Activated CD8-positive, alpha-beta T cell treated with anti-CD3 and anti-CD28 coated beads for 36 hours (primary cell): ENCODE measurements at places on chromosomes 6 and 20. TPM values are rescaled to one million over a fixed set of nuclear protein-coding genes. Genes with fewer than 3 reads are reported as not detected.

DNA sequence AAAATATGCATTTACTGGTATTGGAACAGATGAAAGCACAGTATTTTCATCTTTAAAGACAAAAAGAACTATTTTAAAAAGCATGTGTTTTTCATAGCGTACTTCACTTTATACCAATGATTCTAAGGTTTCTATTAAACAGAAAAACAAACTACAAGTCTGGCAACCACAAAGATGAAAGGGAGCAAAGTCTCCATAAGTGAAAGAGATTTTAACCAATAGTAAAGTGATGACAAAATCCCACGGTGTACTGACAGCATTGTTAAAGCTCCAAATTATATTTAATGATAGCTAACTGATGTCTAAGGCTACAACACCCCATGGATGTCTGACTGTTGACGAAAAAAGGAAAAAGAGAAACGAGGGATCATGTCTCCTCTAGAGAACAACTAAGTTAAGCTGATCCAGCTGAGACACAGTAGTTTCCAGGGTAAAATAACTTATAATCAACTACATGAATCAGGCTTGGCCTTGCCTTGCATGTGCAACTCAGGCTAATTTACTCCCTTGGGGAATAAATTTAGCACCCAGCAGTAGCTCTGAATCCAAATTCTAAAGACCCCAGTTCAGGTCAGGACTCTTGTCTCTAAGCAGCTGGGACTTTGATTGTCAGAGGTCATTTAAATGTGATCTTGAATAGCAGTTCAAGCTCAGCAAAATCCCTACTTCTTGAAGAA is 56.0 kb upstream of the TAB2 start:
- DNase-seq, result no peak

- no peak for DNase-seq
These were observed 41.3 kb downstream of the CPXM1 start for GRCh38 chr20:2759143-2759542.

GRCh38 chr6:117079951-117080350 is 185.4 kb upstream of the VGLL2 start:
- DNase-seq, result no peak

DNA sequence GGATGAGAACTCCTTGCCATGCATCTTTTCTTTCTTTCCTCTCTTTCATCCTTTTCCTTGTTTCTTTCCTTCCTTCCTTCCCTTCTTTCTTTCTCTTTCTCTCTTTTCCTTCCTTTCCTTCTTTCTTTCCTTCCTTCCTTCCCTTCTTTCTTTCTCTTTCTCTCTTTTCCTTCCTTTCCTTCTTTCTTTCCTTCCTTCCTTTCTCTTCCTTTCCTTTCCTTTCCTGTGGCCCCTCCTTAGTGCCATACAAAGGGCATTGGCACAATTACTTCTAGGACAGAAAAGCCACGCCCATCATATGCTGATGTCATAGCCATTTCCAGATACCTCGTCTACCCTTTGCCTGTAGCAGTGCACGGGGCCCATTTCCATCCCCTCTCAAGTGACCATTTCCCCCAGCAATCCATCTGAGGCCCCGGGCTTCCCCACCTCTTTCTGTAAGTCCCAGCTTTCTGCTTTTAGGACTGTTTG is 2.2 kb upstream of the CENPB start:
- DNase-seq, result no peak

DNA sequence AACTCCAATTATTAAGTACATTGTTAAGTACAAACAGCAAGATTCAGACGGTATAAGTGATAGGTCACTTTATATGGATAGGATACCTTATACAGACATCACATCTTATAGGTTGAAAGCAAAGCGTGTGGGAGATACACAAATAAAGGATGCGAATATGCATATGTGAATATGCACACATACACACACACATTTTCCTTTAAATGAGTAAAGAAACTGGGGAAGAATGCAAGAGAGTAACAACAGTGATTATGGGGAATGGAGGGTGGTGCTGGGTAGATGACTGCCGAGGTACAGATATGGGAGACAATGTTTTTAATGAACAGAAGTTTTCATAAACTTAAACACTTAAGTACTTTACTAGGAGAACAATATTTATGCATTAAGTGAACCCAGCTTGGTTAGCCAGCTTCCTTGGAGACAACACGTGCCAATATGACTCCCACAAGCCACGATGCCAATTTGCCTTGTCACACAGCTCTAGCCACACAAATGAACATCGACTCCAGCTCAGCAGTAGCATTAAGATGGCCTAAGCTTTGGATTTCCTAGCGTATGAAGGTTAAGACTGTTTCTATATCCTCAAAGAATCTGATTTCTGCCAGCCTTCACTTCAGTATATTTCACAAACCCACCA is 96.6 kb downstream of the EPB41L2 start:
- no peak for DNase-seq

Gene RSPO4
- not detected for total RNA-seq

Gene HECA
- 47.1 TPM for total RNA-seq

DNA sequence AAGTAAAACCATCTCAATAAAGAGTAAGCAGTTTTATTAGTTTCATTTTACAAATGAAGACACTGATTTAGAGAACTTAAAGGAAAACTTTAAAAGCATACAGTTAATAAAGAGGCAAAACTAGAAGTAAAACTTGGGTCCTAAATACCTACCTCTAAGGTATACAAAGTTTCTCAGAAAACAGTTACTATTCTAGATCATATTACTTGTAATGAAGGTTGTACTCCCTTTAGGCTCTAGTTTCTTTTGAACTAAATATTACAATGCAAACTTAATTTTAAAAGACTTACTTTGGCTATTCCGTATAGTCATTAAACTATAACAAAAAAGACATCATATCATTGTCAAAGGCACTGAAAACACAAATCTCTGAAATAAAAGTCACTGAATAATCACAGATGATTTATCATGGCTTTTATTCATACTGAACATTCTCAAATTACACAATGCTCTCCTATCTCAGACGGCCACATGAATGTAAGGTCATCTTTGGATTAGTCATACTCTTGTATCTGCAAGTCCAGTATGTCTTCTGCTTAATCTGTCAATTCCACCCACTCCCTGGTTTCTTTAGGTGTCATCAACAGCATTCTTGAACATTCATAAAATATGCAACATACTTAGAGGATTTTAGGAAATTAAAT is 361.6 kb upstream of the RUNX2 start:
- DNase-seq, result no peak

DNA sequence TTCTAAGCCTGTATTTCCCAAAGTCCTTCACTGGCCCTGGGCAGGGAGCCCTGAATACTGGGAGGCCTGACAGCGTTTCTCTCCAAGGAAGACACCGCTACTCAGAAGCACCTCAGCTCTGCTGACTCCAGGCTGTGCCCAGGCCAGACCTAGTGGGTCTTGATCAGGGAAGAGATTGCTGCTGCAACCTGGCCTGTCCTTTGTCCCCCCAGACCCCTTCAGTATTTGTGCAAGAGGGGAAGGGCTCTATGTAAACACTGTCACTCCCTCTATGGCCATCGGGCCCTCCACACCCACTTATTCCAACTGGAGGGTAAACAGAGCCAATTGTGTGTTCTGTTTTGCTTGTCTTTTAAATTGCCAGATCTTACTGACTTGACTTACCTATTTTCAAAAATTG is 20.6 kb downstream of the PLEKHG1 start:
- DNase-seq, result no peak

- DNase-seq, result no peak
These were observed 37.2 kb downstream of the EBF4 start for GRCh38 chr20:2729791-2730190.

GRCh38 chr20:3820901-3821727 is 767 bp downstream of the AP5S1 start:
- no peak for DNase-seq

DNA sequence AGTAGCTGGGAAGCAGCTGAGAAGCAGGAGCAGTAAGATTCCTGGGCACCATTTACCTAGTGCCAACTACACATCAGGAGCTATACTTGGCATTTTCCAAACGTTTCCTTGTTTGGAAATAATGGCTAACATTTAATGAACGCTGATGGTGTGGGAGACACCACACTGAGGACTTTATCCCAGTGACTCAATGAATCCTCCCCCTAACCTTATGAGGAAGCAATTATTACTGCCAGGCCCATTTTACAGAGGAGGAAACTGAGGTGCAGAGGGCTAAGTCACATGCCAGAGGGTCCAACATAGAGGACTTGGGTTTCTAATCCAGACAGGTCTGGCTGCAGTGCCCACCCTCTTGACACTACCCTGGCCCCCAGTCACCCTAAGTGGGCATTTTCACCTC is 6.1 kb downstream of the PTGIS start:
- DNase-seq, result no peak

- no peak for DNase-seq
These were observed 18.4 kb upstream of the HLA-G start for GRCh38 chr6:29809249-29809648.

- DNase-seq, result no peak
These were observed 82.2 kb downstream of the PRDM1 start for GRCh38 chr6:106168097-106168888.

Gene MOG
- not detected for total RNA-seq
